Fibroblast of lung (primary cell): ENCODE measurements at places on chromosomes 1 and 21. TPM values are rescaled to one million over a fixed set of nuclear protein-coding genes. Genes with fewer than 3 reads are reported as not detected.

DNA sequence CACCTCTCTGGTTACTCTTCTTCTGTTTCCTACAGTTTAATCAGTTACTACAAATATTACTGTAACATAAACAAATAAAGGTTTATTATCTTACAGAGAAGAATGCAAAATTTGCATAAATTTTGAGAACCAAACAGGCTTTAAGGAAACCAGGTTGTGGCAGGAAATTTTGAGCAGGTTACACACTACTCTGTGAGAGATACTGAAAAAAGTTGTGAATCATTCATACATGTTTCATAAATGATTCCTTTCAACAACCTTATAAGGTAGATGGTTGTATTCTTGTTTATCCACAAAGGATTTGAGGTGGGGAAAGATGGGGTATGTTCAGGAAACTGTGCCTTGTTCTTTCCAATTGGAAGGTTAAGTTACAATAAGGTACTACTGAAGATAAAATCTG, 58.6 kb downstream of the MAST2 start:
- no peaks in the 10 kb centered on the region for H3K36me3 ChIP-seq
- H3K27me3 ChIP-seq = no peaks in the 10 kb centered on the region
- no peak overlapping the region for H3K4me3 ChIP-seq
- peaks cover 5% of the 10 kb centered on the region for H3K4me1 ChIP-seq
- H3K27ac ChIP-seq = no peak overlapping the region

SUSD4 gene
- total RNA-seq = under 0.01 TPM in 1 of 2 replicates, not detected in the other

- H3K36me3 ChIP-seq = no peaks in the 10 kb centered on the region
These were observed 36.2 kb downstream of the SGIP1 start for GRCh38 chr1:66570196-66570595.

LDLRAD1 gene
- not detected in 2 replicates for total RNA-seq

PYHIN1 gene
- not detected in 2 replicates for total RNA-seq

- no peaks in the 10 kb centered on the region for H3K36me3 ChIP-seq
- no peak overlapping the region for H3K4me3 ChIP-seq
- no peaks in the 10 kb centered on the region for H3K27me3 ChIP-seq
- no peaks in the 10 kb centered on the region for H3K4me1 ChIP-seq
These were observed 2.3 kb upstream of the GIPC2 start for GRCh38 chr1:78043436-78043835.

GRCh38 chr1:67785847-67786753, 47.2 kb downstream of the GNG12 start:
- no peak overlapping the region for H3K4me3 ChIP-seq
- DNase-seq = no peak
- H3K27ac ChIP-seq = peak overlapping the region; percentile 9
- H3K4me1 ChIP-seq = peaks cover 9% of the 10 kb centered on the region
- no peaks in the 10 kb centered on the region for H3K27me3 ChIP-seq

- H3K4me1 ChIP-seq = no peaks in the 10 kb centered on the region
- no peak overlapping the region for H3K27ac ChIP-seq
These were observed 253.2 kb downstream of the GRIK3 start for GRCh38 chr1:36781098-36781497.

ZMYND12 gene
- total RNA-seq = 1.3 and 3.5 TPM in 2 replicates

DNA sequence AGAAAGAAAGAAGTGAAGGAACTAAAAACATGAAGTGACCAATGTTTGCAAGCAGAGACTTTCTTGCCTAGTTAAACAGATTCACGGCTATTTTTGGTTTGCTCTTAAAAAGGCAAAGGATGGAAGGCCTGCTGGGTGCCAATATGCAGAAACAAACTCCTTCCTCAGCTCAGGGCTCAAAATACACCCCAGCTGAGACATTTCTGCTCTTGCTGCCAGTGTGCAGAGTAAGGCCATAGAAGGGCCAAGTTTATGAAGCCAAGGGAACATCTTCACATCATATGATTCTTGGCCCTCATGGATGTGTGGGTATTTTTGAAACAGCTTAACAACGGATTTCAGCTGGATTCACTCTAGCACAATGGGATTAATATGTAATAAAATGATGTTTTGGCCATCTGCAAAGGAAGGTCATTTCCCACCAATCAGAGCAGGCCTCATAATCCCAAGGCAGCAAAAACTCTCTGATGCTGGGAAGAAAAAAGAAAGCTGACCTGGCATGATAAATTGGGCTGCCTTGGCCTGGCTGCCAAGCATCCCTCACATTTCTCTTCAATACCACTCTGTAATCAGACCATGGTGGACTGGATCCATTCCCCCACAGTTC, 70.7 kb downstream of the CAPZB start:
- no peak overlapping the region for H3K27ac ChIP-seq
- peaks cover 12% of the 10 kb centered on the region for H3K4me1 ChIP-seq
- peaks cover 12% of the 10 kb centered on the region for H3K36me3 ChIP-seq

DNA sequence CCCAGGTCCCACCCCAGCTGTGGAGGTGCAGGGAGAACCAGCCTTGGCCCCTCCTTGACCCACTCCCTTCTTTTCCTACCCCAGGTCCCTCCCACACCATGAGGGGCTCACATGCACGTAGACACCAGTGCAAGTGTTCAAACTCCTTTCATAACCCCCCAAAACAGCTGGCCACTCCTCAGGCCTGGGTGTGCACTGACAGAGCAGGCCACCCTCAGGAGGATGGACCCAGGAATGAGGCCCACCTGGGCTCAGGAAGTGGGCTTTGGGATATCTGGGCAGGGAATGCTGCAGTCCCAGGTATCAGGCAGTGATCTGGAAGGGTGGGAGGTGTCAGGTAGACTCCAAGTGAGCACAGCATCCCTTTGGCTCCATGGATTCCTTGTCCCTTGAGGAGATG, 723.8 kb downstream of the MATN1 start:
- H3K27me3 ChIP-seq = no peaks in the 10 kb centered on the region
- H3K27ac ChIP-seq = no peak overlapping the region
- DNase-seq = no peak
- no peak overlapping the region for H3K4me3 ChIP-seq

GRCh38 chr1:200969726-200970561, 53.6 kb downstream of the KIF21B start:
- H3K4me3 ChIP-seq = no peak overlapping the region
- peaks cover 3% of the 10 kb centered on the region for H3K27me3 ChIP-seq
- no peak for DNase-seq
- no peaks in the 10 kb centered on the region for H3K36me3 ChIP-seq
- H3K4me1 ChIP-seq = no peaks in the 10 kb centered on the region
- no peak overlapping the region for H3K27ac ChIP-seq

DNA sequence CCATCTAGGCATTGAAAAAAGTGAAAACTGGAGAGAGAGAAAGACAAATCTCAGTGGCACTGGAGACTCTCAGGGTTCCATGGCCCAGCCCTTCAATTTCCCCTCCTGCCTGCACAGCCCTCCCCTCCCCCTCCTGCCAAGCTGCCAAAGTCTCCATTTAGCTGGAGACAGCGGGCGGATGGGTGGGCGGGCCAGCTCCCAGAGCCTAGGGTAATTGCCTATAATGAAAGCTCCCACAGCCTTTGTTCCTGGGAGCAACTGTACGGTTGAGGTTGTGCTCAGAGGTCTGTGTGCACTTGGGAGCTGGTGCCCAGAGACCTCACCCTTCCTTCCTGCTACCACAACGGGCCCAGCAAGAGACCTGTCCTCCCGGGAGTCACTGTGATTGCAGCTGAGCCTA, 89.6 kb downstream of the NAV1 start:
- no peaks in the 10 kb centered on the region for H3K27me3 ChIP-seq
- H3K4me3 ChIP-seq = no peak overlapping the region
- H3K36me3 ChIP-seq = peaks cover 10% of the 10 kb centered on the region
- H3K27ac ChIP-seq = no peak overlapping the region
- DNase-seq = no peak
- H3K4me1 ChIP-seq = peaks cover 35% of the 10 kb centered on the region

TAF12 gene
- 52.2 and 52.4 TPM in 2 replicates for total RNA-seq

- H3K27ac ChIP-seq = no peak overlapping the region
- H3K27me3 ChIP-seq = no peaks in the 10 kb centered on the region
- no peaks in the 10 kb centered on the region for H3K4me1 ChIP-seq
- H3K4me3 ChIP-seq = no peak overlapping the region
- no peaks in the 10 kb centered on the region for H3K36me3 ChIP-seq
These were observed 230.9 kb upstream of the IRF2BP2 start for GRCh38 chr1:234840843-234841242.

DNA sequence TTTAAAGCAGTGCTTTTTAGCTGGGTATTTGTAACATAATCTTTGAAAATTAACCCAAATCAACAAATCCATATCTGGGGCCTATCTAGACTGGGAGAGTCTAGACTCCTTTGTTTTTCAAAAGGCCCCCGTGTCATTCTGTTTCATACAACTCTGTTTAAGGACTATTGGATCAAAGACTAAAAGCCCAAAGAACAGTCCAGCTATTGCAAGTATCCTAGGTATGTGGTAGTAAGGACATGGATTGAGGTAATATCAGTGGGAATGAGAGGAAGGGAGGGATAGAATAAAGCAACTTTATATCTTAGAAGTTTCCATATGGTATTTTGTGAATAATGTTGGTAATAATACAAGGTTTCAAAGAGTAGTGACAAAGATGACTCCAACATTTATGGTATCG, 18.2 kb downstream of the KIF1B start:
- H3K27me3 ChIP-seq = no peaks in the 10 kb centered on the region
- DNase-seq = no peak
- H3K4me3 ChIP-seq = no peak overlapping the region
- no peaks in the 10 kb centered on the region for H3K36me3 ChIP-seq
- H3K27ac ChIP-seq = no peak overlapping the region
- peaks cover 2% of the 10 kb centered on the region for H3K4me1 ChIP-seq

GRCh38 chr1:219120624-219121544, 52.8 kb upstream of the LYPLAL1 start:
- H3K4me1 ChIP-seq = peaks cover 4% of the 10 kb centered on the region
- peak overlapping the region; percentile 79 for H3K27ac ChIP-seq
- DNase-seq = peak; percentile 85
- no peaks in the 10 kb centered on the region for H3K27me3 ChIP-seq
- no peaks in the 10 kb centered on the region for H3K36me3 ChIP-seq

DNA sequence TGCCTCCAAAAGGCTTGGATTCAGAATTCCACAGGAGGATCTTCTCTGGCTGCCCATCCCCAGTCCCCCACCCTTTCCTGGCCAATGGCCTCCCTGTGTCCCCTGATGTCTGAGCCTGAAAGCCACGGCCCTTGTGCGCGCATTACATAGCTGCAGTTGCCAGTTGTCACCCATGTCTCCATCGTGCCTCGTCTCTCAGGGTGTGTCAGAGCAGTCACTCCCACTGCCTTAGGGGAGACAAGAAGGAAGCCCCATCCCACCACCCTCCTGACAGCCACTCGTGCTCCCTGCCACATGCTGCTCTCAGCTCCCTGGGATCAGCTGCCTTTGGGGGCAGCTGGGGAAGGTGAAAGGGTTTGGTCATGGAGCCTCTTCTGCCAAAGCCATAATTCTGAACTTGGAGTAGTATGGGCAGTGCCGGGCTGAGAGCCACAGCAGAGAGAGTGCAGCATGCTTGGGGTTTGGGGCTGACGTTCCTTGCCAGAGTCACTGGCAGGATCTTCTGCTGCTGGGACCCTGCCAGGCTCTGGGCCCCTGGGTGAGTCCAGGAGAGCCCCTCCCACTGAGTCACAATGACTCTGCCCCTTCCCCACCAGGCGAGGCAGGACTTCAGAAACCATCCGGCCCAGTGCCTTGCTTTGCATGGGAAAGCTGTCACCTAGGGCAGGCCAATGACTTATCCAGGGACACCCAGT, 285.9 kb upstream of the VAMP3 start:
- no peaks in the 10 kb centered on the region for H3K36me3 ChIP-seq
- no peaks in the 10 kb centered on the region for H3K4me1 ChIP-seq
- no peak overlapping the region for H3K4me3 ChIP-seq
- no peaks in the 10 kb centered on the region for H3K27me3 ChIP-seq
- H3K27ac ChIP-seq = no peak overlapping the region

ELAPOR1 gene
- 0.17 and 0.26 TPM in 2 replicates for total RNA-seq

- peaks cover 2% of the 10 kb centered on the region for H3K4me1 ChIP-seq
- peak overlapping the region; percentile 67 for H3K27ac ChIP-seq
- H3K27me3 ChIP-seq = no peaks in the 10 kb centered on the region
- H3K4me3 ChIP-seq = no peak overlapping the region
These were observed 40.4 kb upstream of the ZSWIM5 start for GRCh38 chr1:45246760-45247159.

- no peaks in the 10 kb centered on the region for H3K4me1 ChIP-seq
- no peak overlapping the region for H3K27ac ChIP-seq
- H3K27me3 ChIP-seq = no peaks in the 10 kb centered on the region
- H3K4me3 ChIP-seq = no peak overlapping the region
- no peaks in the 10 kb centered on the region for H3K36me3 ChIP-seq
- peak; percentile 53 for DNase-seq
These were observed 22.9 kb upstream of the MTF2 start for GRCh38 chr1:93056214-93056613.

- peaks cover 16% of the 10 kb centered on the region for H3K4me1 ChIP-seq
- peak overlapping the region; percentile 45 for H3K4me3 ChIP-seq
- peak overlapping the region; percentile 62 for H3K27ac ChIP-seq
These were observed 82.1 kb downstream of the PRDM2 start for GRCh38 chr1:13781907-13782633.

STUM gene
- under 0.01 TPM in 1 of 2 replicates, not detected in the other for total RNA-seq

GRCh38 chr1:1334835-1335234, 3.8 kb downstream of the TAS1R3 start:
- H3K4me1 ChIP-seq = no peaks in the 10 kb centered on the region
- no peak for DNase-seq
- no peak overlapping the region for H3K27ac ChIP-seq
- H3K36me3 ChIP-seq = peaks cover 20% of the 10 kb centered on the region
- no peaks in the 10 kb centered on the region for H3K27me3 ChIP-seq

DNA sequence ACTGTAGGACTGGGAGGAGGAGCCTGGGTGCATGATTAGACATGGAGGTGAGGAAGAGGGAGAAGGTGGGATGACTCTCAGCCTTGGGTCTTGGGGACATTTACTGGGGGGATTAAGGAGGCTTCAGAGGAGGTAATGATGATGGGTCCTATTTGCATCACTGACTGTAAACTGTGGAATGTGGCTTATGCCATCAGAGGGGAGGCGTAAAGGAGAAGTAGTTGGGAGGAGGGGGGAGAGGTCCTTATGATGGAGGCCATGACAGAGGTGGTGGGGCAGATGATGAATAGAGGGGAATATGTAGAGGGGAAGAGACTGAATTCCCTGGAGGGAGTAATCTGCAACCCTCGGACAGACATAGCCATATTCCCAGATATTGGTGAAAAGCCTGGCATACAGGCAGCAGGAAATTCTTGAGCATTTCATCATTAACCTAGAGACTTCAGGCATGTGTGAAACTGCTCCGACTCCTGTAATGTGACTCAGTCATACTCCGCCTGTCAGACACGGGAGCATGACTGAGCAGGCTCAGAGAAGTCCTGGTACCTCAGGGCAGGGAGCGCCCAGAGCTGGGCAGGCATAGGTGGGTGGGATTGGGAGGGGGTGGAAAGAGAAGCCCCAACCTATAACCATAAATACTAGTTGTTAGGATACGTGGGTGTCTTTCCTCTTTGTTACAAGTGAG, 8.0 kb upstream of the LCE5A start:
- no peaks in the 10 kb centered on the region for H3K27me3 ChIP-seq
- H3K36me3 ChIP-seq = no peaks in the 10 kb centered on the region
- peak; percentile 19 for DNase-seq
- H3K4me1 ChIP-seq = no peaks in the 10 kb centered on the region

PAX7 gene
- total RNA-seq = not detected in 2 replicates

DNA sequence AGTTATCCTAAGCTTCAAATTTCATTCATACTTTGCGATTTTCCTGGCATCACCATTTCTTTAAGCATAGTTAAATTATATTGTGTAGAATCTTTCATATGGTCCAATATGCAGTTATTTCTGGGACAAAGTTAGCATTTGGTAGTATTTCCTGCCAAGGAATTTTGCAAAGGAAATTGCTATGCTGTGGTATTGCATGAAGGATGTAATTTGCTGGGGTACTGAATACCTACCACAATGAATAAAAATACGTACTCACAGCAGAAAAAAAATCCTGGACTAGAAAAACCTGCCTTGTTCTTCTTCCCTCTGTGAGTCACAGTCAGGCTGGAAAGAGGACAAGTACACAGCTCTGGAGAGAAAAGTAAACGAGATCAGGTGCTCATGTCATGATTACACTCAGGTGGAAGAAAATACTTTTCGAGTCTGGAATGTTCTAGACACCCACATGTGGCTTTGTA, 241.2 kb downstream of the PTBP2 start:
- H3K4me3 ChIP-seq = no peak overlapping the region
- no peak overlapping the region for H3K27ac ChIP-seq
- peak; percentile 85 for DNase-seq
- H3K36me3 ChIP-seq = no peaks in the 10 kb centered on the region
